ENCODE measurements at places on chromosomes 3 and 15.

DNA sequence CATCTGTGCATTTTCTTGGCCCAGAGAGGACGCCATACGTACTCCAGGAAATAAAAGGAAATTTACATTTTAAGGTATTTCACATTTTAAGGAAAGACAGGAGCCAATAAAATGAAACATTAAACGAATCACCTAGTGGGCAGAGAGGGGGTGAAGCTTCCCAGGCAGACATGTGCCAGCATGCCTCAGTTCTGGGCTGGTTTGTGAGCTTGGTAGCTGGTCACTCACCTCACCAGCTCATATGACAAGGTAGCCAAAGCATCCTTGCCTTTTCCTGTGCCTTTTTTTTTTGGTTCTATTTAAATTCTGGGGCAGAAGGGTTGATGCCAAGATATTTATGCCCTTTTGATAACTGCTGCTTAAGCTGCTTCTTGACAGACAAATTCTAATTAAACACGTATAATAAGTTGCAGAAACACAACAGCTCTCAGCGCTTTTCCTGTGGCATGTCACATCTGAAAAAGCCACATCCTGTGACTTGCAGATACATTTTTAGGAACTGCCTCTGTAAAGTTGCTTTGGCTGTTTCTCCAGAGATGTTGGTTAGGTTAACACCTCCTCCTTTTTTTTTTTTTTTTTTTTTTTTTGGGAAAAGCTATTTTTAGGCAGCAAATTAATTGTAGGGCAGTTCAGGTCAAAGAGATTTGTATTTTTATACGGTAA is 218.6 kb downstream of the PDCD6IP start:
- DNase-seq = no peak

- DNase-seq = no peak
Measured at GRCh38 chr3:124261306-124261705, 269.4 kb upstream of the ROPN1 start.

DNA sequence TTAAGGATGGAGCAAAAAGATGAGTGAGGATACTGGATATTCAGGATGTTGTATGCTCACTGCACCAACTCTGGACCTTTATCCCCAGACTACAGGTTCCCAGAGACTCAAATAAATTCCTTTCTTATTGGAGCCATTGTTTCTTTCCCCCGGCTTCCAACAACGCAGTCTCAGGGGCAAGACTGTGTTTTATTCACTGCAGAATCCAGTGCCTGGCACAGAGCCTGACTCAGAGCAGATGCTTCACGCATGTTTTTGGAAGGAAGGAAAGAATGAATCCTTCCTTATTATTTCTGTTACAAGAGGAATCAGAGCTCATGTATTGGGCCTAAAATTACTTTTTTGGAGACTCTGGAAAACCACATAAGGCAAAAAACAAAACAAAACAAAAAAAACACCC is 96.0 kb upstream of the VGLL4 start:
- no peak for DNase-seq

GRCh38 chr15:63556736-63557135 is 40.5 kb upstream of the FBXL22 start:
- no peak for DNase-seq

- DNase-seq = no peak
Measured at GRCh38 chr15:68629519-68630210, 50.9 kb downstream of the CORO2B start.

GRCh38 chr3:197445896-197446699 is 109.7 kb downstream of the BDH1 start:
- DNase-seq = no peak

DNA sequence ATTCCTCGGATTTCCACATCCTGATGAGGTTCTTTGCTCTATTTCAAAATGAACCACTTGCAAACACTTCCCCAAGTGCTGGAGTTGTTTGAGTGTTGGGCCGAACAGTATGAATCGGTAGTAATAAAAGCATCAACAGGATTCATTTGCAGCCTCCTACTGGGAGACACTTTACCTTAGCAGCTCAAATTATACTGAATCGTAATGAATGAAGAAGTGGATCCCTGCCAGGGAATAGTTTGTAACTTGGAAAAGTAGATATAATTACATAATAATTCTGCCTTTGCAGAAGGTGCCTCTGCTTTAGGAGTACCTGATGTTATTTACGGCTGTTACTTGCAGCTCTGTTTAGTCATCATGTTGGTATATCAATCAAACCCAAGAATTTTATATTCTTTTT is 669.1 kb downstream of the CADM2 start:
- DNase-seq = no peak

- DNase-seq = peak; percentile 23
Measured at GRCh38 chr15:55917881-55918296, 75.5 kb downstream of the NEDD4 start.

DNA sequence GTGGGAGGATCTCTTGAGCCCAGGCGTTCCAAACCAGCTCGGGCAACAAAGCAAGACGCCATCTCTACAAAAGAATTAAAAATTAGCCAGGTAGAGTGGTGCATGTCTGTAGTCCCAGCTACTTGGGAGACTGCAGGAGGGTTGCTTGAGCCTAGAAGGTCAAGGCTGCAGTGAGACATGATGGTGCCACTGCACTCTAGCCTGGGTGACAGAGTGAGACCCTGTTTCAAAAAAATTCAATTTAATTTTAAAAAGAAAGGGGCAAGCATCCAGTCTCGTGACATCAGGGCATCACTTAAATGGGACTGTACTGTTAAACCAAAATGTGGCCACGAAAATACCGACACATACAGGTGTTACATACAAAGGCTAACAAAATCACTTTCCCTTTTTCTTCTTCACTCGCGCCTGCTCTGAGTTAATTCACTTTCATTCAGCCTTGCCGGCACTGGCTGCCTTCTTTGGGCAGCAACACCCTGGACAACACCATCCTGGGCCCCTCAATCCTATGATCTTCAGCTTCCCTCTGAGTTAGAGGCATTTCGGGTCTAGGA is 121.7 kb downstream of the LIPC start:
- DNase-seq = no peak

DNA sequence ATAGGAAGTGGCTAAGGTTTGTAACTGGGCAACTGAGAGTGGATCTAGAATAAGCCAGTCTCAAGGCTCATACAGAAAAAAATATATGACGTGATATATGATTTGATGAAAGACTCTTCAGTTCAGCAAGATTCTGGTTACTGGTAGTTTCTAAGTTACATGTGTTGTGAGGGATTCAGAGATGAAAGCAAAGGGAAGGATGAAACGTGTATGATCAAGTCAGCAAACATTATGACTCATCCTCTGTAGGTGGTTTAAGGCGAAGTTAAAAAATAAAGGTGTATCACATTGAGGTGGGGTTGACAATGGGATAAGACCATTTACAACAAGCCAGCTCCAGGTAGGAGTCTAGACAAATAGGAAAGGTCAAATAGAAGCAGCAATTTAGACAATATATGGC is 16.2 kb downstream of the TERC start:
- DNase-seq = no peak

GRCh38 chr3:11136830-11137626 is 17.3 kb upstream of the HRH1 start:
- no peak for DNase-seq

DNA sequence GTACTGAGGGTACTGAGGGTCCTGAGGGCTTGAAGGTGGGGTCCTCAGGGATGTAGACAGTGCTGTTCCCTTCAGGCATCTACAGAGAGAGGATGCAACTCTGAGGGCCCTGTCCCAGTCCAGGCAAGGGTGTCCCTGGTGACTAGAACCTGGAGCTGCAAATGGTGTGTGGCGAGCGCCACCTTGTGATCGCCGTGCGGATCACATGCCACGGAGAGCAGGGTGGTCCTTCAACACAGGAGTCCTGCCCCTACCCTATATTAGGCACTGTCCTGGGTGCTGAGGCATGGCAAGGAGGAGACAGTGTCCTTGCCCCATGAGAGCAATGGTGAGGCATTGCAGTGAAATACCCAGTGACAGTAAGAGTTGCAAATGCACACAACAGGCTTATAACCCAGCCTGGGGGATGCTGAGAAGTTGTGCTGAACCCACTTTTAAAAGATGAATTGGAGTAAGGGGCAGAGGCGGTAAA is 23.6 kb downstream of the RHCG start:
- DNase-seq = peak; percentile 87

GRCh38 chr3:124315215-124316033 is 323.5 kb upstream of the ROPN1 start:
- DNase-seq = no peak

- DNase-seq = no peak
Measured at GRCh38 chr15:57284535-57284934, 91.8 kb upstream of the CGNL1 start.

DNA sequence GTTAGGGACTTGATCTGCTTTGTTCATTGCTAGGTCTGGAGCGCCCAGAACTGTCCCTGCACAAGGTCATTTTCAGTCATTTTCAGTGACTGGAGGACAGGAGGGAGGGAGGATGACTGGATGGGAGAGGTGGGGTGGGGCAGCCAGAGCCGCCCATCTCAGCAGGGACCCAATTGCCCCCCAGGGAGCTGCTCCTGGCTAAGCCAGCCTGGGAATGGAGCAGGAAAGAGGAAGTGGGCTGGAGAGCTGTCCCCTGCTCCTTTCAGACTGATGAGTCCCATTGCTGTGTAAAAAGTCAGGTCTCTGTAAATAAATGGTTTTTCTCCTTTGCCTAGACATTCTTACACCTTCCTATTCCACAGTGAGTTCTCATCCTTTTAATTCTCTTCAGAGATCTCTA is 98.4 kb upstream of the RAD18 start:
- no peak for DNase-seq

- no peak for DNase-seq
Measured at GRCh38 chr3:192916371-192917027, 1.2 kb downstream of the MB21D2 start.

- DNase-seq = no peak
Measured at GRCh38 chr3:132563420-132564069, 33.5 kb upstream of the ACKR4 start.

DNA sequence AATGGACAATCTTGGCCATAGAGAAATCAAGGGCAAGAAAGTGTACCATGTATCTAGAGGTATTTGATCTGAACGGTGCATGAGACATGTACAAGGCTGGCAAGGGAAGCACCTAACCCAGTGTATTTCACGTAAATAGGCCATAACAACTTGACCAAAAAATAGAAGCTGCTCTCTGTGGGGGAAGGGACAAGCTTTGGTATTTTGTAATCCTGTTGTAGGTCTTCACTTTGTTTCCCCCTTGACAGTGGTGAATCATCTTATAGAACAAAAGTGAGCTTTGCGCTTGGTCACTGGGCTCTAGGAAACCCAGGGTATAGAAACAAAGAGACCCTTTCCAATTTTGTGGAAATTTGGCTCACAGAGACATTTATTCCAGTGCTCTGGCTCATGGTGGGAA is 21.0 kb downstream of the LARS2 start:
- DNase-seq = no peak

DNA sequence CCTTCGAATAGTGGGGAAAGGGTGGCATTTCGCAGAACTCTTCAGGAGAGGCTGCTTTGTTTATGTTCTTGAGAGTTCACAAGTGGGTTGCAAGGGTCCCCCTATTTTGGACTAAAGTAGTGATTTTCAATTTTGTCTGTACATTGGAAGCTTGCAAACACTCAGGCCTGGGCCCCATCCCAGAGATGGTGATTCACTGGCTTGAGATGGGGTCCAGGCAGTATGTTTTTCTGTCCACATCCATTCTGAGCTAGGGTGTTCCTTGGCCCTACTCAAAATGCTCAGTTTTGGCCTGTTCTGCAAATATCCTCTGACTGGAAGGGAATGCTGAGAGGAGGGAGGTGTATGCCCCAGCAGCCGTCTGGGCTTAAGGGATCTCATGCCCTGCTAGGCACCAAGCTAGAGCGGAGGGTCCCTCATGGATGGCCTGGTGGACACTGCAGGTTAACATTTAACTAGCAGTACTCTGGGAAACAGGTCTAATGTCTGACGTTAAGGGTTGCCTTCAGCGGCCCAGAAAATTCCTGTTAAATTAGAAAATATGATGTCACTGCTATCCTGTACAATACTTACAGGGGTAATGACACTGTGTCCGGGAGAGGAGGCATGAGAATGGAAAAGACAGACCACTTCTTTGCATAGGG is 181.4 kb downstream of the OPA1 start:
- DNase-seq = no peak

- DNase-seq = no peak
Measured at GRCh38 chr3:123919353-123919752, 35.2 kb upstream of the MYLK start.

DNA sequence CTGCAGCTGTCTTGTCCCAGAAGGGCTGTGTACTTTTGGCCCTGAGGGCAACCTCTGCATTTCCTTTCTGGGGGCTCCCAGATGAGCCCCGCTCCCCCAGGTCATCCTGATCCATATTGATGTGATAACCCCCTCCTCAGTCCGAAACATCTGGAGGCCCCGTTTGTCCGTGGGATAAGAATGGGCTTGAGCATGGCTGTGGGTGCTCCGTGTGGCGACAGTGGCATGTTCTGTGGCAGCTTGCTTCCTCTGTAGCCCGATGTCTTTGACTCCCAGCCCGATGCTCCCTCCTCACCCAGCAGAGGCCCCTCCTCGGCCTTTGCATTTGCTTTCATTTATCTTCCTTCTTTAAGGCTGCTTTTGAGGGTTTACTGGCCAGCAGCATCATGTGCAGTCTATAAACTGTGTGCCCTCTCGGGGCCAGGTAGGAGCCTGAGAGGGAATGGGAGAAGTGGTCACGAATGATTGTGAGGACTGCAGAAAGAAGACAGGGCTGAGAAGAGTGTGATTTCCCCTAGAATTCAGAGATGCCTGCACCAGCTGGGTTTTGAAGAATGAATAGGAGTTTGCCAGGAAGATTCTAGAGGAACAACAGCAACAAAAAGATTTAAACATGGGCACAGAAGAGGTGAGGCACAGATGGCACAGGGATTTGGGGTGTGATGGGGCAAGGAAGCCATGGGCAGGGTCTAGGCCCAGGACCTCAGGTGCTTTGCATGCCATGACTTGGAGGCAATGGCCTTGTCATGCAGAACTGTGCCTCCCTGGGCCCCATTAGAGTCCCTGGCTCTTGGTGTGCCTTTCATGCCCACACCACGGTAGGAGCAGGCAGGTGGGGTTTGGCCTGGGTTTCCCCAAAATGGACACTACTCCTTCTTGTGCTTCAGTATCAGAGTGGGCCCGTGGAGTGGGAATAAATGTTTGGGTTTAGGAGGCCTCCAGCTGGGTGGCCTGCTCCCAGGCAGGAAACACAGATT is 34.2 kb downstream of the APBA2 start:
- no peak for DNase-seq

GRCh38 chr3:32457971-32458471 is 44.6 kb downstream of the CMTM6 start:
- DNase-seq = peak; percentile 56

- no peak for DNase-seq
Measured at GRCh38 chr3:191695131-191695814, 234.3 kb downstream of the PYDC2 start.

- no peak for DNase-seq
Measured at GRCh38 chr3:56800832-56801661, 702 bp downstream of the ARHGEF3 start.

DNA sequence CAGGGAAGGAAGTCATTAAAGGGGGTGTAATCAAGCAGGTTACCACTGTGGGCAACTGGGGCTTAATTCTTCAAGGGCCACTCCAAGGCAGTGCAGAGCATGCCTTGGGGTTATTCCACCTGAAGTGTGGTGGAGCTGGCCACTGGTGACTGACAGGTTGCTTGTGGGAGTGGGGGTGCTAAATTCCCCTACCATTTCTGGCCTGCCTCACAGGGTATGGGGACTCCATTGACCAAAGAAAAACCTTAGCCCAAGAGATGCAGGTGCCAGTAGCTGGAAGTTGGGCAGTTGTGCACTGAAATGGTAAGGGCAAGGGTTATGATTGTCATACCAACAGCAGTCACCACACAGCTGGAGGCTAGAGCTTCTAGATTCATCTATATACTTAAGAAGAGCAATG is 93.4 kb downstream of the ZNF621 start:
- no peak for DNase-seq

GRCh38 chr3:40877631-40878463 is 321.5 kb upstream of the CTNNB1 start:
- no peak for DNase-seq

All from GM13977 (cell line).